ENCODE measurements at places on chromosomes 3 and 15.

GRCh38 chr15:90055182-90055581, 47.1 kb downstream of the IDH2 start:
- DNase-seq = no peak

DNA sequence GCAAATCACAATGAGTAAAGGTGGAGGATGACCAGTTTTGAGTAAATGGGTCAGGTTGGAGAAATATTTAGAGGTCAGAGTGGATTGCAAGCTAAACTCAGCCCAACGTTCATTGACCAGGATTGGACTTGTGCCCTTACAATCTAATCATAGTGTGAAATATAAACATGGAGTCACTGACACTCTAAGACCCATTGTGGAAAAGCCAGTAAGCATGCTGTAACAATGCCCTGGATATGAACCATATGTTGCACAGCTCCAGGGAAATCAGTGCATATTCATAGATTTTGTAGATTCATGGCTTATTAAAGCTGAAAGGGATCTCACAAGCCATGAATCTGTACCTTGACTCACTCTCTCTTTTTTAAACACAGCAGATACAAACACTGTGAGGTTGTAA, 660.2 kb upstream of the LMCD1 start:
- no peak for DNase-seq

GRCh38 chr3:136042608-136043221, 77.2 kb downstream of the PPP2R3A start:
- no peak for DNase-seq

- DNase-seq = no peak
Measured at GRCh38 chr3:53422954-53423698, 71.3 kb upstream of the CACNA1D start.

DNA sequence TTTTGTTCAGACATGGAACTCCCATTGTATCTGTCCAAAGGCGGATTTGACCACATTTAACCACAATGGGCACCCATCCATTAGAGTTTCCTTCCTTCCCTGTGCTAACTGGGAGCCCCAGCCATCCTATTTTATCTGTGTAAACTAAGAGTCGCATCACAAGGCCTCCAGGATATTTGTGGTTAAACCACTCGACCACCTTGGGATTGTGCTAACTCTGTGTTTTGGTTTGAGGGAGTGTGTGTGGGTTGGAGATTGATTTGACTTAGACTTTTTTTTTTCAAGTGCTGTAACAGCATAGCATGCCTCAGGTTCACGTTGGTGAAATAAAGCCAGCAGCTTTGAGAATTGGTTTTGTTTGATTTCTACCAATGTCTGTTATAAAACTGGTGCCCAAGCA, 100.4 kb upstream of the TP63 start:
- no peak for DNase-seq

GRCh38 chr15:69955240-69955894, 142.3 kb downstream of the TLE3 start:
- DNase-seq = no peak

All from stimulated activated CD4-positive, alpha-beta T cell treated with anti-CD3 and anti-CD28 coated beads, TNF-alpha, amount 100 ng/mL, for 24 hours (primary cell).